ENCODE measurements at places on chromosomes 7 and 10. TPM values are rescaled to one million over a fixed set of nuclear protein-coding genes. Genes with fewer than 3 reads are reported as not detected.

DNA sequence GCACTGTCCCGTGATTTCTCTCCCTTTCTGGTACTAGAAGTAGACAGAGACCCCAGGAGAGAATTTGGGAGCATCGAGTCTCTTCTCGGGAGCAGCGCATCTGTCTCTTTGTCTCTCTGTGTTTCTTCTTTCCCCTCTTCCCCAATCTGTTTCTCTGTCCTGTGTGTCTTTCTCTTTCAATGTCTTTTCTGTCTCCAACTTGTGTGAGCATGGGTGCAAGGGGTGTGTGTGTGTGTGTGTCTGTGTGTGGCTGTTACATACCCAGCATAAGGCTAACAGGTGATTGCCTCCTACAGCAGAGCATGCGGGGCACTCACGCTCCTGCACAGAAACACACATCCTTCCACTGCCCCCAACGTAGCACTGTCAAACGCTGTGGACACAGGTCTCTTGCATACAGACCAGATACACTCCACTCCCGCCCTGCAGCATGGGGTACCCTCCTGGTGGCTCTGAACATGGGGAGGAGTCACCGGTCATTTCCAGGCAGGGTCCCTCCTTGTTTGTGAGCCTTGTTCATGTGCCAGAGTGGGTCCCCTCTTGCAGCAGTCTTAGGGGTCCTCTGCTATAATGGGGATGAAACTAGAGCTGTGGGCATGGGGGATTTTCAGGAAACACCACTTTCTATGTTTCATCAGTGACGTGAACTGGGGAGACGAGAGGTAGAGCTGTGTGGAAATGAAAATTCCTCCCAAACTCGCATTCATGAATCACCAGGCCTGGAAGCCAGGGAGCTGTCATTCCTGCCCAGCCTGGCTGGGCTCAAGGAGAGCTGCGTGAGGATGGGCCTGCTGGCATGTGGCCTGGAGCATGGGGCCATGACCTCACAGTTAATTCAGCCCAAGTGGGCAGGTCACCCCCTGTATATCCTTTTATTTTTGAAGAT, 980 bp downstream of the ADAMTS14 start:
- no peak overlapping the region for H3K27ac ChIP-seq
- peak; percentile 79 for DNase-seq
- peaks cover 17% of the 10 kb centered on the region for H3K4me1 ChIP-seq
- no peak overlapping the region for H3K4me3 ChIP-seq
- no peaks in the 10 kb centered on the region for H3K27me3 ChIP-seq
- no peaks in the 10 kb centered on the region for H3K36me3 ChIP-seq

The CLRN3 gene
- not detected for total RNA-seq

The FAM25A gene
- total RNA-seq = not detected

The PRKCQ gene
- total RNA-seq = 0.12 TPM

The C10orf71 gene
- total RNA-seq = 112 TPM

All from heart left ventricle (tissue), 16 donors.